ENCODE measurements at places on chromosomes 6 and 20.

- no peak for DNase-seq
These were observed 210.5 kb upstream of the RIN2 start for GRCh38 chr20:19547547-19547946.

- DNase-seq, result no peak
These were observed 54.3 kb downstream of the MYLIP start for GRCh38 chr6:16183187-16183664.

GRCh38 chr6:36765190-36765589 lies 67.6 kb downstream of the RAB44 start:
- no peak for DNase-seq

DNA sequence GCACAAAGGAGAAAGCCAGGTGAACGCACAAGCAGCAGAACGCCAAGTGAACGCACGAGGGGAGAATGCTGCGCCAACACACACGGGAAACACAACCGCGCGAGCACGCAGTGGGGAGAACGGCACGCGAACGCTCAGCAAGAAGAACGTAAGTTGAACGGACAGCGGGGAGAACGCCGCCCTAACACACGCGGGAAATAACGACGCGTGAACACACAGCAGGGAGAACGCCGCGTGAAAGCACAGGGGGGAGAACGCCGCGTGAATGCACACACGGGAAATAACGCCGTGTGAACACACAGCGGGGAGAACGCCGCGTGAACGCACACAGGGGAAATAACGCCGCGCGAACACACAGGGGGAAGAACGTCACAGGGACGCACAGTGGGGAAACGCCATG lies 54.7 kb downstream of the RNASET2 start:
- no peak for DNase-seq

Data from upper lobe of right lung (tissue), 1 donor.